ENCODE measurements at places on chromosomes 6 and 20.

DNA sequence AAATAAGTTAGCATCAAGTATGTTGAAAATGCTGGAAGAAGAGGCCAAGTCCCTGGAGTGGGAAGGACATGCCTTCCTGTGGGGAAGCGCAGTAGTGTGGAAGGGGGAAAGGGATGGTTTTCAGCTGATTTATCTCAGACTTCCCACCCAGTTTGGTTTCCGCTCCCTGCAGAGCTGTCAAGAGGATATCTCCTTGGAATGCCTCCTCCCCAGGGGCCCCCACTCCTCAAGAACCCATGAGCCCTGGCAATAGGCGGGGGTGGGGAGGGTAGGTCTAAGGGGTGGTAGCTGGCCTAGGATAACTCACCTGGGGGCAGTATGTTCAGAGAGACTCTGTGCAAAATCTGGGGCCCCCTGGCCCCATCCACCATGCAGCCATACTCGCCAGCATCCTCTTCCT lies 696 bp downstream of the TREML1 start:
- DNase-seq, result no peak

GRCh38 chr20:42775866-42776265 lies 413.8 kb downstream of the PTPRT start:
- DNase-seq, result no peak

DNA sequence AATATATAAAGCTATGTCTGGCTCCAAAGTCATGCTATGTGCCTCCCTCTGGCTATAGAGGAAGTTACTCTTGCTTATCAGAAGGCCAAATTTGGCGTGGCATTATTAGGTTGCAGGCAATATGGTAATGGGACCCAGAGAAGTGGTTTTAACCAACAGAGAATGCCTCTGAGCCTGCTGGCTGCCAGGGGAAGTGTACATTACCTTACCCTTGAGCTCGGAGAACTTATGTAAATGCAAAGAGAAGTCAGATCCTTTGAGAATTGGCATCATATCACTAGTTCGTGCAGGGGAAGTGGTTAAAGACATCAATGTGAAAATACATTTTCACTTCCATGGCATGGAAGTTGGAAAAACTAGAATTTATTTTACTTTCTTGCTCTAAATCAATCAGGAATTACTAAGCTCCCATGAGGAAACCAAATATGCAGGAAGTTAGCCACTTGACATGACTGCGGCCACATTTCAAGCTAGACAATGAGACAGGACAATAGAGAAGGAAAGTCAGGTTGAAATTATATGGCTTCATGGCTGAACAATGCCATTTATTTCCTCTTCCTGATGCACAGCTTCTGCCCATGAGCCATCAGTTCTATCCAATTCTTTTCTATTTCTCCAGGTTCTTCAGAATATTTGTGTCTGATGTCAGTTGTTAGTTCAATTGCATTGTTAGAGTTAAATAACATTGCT lies 134.0 kb upstream of the PHACTR1 start:
- no peak for DNase-seq

DNA sequence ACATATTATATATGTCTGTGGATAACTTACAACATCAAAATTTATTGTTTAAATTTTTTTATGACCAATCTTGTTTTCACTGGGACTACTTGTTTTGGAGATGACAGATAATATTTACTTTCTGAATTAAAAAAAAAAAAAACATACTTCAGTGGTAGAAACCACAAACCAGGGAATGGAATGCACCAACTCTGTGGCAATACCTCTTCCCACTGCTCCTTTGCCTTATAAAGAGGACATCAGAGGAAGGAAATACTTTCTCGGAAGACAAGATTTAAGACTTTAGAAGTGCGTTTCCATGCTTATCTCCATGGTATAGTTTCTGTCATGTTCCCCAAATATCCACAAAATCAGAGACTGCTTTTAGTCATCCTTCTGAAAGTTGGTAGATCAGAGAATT lies 1241.1 kb upstream of the EYS start:
- DNase-seq, result no peak

DNA sequence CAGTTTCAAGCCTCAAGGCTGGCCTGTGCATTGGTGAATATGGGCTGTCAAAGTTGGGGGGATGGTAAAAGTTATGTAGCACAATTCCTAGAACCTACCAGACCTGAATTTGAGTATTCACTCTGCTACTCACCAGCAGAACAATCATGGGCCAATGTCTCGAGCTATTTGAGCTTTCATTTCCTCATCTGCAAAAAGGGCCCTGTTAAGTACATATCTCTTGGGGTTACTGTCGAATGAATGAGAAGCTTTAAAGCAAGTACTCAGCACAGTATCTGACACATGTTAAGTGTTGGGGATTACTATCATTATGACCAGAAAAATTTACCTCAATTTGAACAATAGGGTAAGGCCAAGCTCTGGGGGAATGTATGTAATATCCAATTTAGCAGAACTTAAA lies 13.5 kb upstream of the ENPP4 start:
- no peak for DNase-seq

DNA sequence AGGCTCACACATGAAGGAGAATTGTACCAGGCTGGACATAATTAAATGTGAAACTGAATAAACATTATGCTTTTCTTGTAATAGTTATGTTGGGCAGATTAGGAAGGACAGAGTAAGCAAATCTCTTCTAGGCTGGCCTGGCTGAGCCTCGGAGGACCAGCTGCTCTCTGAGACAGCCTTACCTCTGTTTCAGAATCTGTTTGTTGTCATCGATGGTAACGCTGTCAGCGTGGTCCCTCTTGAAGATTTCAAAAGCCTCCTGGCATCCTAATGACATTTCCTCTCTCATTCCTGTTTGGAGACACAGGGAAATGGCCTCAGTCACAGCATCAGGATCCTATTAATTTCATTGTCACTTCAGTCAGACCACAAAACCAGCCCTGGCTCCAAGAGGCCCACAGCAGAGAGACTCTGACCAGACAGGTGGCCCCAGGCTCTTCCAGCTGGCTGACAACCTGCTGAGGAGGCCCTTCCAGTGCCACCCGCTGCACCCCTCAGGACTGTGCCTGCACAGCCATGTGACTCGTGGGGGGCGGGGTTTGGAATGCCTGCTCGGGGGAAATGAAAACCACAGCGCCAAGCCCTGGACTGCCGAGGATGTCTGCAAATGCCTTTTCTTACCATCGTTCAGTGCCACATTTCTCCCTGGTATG lies 108.5 kb upstream of the KCNK16 start:
- no peak for DNase-seq

- DNase-seq, result no peak
Observed at GRCh38 chr6:125445054-125445453, 143.3 kb upstream of the HDDC2 start.

Data from vagina (tissue), 2 donors.